Activated naive CD4-positive, alpha-beta T cell treated with Interleukin-2 at 50 U/mL for 16 hours (primary cell): ENCODE measurements at places on chromosomes 7 and 10.
A peak's percentile ranks its signal among the peaks of the same experiment; 100 is the strongest.

GRCh38 chr10:33704214-33704830 is 369.9 kb upstream of the NRP1 start:
- DNase-seq = no peak

- no peak for DNase-seq
Measured at GRCh38 chr7:139861803-139862202, 32.7 kb downstream of the TBXAS1 start.

GRCh38 chr10:128084991-128085390 is 41.2 kb downstream of the MKI67 start:
- no peak for DNase-seq

DNA sequence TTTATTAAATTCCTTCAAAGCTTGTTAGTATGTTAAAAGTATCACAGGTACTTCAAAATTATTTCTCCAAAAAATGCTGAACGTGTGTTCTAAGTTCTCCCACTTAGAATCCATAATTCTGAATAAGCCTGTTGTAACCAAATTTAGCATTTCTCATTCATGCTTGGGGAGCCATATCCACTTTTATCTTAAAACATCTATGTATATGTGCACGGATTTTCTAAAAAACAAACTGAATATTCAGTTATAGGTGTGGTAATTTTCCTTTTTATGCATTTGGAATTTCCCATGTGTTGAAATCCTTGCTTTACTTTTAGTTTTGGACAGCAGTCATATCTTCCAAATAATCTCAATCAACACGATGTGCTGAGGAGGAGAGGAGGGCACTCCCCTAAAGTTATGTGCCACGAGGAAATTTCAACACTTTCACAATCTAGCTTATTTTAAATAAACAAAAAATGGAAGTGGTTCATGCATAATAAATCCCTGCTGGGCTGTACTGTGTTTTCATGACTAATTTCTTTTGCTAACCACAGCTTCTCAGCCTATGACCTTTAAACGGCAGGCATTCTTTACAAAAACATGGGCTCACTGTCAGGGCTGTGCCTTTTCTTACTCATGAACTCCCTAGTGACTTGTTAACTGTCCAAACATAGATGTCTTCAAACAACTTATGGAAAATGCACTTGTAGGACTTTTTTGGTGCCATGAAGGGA is 380.3 kb upstream of the SEMA3C start:
- DNase-seq = no peak

- peak; percentile 91 for DNase-seq
Measured at GRCh38 chr7:101165075-101165957, at the start of gene VGF. TSS of gene VGF (minus strand) at chr7:101165569. CDS start at chr7:101164843, 726 bp downstream.

DNA sequence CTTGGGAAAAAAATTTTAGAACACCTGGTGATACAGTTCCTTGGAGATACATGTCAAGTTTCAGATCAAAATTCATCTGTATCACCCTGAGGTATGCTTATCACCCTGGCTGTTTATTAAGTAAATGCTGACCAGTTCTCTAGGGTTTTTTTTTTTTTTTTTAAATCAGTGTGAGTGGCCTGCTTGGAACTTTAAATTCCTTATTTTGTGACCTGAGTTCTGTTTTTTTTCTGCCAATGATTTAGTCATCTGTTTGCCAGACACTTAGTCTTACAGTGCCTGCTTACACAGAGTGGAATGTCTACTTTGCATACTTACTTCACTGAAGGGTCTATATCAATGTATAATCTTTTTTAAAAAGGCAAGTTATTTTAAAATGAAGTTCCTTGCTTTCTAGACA is 1.8 kb downstream of the TSPAN13 start:
- DNase-seq = no peak

GRCh38 chr10:46285966-46286620 is 704 bp upstream of the ANTXRL start:
- no peak for DNase-seq

DNA sequence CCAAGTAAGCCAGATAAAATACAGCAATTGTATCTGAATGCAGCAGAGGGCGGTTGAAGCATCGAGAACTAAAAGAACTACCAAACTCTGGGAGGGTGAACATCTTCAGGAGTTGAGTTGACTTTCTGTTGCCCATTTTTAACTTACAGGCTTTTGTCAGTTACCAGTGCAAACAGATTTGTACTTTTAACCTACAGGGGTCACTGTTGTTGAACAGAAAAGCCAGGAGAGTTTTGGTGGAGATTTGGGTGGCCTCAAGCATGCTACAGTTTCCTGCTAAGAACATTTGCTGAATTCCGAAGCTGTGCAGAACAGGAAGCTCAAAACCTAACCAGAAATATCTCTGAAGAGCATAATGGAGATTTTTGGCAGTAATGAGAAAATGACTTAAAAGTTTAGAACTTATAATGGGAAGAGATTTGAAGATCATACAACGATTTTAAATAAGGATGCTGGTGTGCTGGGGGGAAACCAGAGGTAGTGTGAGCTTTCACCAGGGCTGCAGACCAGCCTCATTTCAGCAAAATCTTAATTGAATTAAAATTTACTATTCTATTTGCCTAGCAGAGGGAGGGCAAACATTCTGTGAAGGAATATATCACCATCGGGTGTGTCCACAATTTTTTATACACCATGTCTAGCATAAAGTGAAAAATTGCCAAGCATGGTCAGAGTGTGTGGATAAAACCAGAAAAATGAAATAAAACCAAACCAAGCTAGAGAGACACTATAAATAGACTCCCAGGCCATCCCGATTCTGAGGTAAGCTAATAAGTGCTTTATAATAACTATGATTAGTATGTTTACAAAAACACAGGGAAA is 208.6 kb upstream of the CCDC6 start:
- DNase-seq = no peak

GRCh38 chr7:106779877-106780276 is 85.2 kb upstream of the PIK3CG start:
- DNase-seq = no peak

GRCh38 chr7:30681815-30682211 is 443 bp downstream of the CRHR2 start:
- DNase-seq = no peak

DNA sequence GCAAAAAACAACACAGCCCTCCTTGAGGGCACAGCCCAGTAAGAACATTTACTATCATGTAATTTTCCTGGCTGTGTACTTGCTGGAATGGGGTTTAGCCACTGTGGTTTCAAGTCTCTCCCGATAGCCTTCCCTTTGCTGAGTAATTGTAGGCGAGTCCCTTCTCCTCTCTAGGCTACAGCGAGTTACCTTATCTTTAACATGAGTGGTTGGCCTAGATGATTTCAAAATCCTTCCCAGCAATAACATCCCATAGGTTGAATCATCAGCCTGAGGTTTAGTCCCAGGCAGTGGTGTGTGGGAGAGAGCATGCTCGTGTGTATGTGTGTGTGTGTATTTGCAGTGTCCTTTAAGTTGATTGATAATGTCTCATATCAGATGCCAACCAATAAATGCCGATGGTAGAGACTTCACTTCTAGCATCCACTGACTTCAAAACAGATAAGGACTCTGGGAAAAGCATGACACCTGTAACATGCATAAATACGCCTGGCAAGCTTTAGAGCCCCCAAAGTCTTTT is 142.9 kb upstream of the ZMIZ1 start:
- DNase-seq = no peak

GRCh38 chr7:16270844-16271243 is 150.5 kb downstream of the CRPPA start:
- no peak for DNase-seq

- no peak for DNase-seq
Measured at GRCh38 chr10:59085054-59085453, 91.4 kb upstream of the PHYHIPL start.

DNA sequence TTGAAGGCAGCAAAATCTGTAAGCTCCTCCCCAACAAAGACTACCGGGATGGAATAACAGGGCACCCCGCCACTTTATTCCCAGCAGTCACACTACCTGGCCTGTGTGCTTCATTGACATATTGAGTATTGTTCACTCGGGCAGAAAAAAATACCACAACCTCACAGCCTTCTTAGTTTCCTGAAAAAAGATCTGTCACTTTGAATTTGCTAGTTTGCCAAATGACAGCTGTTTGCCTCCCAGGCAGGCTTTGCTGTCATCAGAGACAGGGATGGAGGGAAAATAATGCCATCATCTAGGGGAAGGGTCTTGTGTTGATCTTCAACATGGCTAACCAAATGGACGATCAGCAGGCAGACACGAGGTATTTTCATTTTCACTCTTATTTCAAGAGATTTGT is 26.9 kb downstream of the BMPER start:
- DNase-seq = no peak

DNA sequence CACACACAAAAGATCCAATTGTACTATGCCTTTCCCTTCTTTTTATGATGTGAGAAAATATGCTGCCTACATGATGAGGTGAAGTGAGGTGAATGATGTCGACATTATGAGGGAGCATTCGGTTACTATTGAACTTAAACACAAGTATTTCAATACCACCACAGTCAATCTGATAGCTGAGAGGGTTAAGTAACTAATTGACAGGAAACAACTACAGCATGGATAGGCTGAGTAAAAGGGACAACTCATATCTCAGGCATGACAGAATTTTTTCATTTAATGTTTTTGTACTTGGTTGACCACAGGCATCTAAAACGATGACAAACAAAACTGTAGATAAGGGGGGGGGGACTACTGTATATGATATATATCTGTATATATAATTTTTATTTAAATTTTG is 488.9 kb downstream of the SH2D4B start:
- no peak for DNase-seq

GRCh38 chr7:110801502-110801901 is 289.4 kb upstream of the LRRN3 start:
- no peak for DNase-seq

DNA sequence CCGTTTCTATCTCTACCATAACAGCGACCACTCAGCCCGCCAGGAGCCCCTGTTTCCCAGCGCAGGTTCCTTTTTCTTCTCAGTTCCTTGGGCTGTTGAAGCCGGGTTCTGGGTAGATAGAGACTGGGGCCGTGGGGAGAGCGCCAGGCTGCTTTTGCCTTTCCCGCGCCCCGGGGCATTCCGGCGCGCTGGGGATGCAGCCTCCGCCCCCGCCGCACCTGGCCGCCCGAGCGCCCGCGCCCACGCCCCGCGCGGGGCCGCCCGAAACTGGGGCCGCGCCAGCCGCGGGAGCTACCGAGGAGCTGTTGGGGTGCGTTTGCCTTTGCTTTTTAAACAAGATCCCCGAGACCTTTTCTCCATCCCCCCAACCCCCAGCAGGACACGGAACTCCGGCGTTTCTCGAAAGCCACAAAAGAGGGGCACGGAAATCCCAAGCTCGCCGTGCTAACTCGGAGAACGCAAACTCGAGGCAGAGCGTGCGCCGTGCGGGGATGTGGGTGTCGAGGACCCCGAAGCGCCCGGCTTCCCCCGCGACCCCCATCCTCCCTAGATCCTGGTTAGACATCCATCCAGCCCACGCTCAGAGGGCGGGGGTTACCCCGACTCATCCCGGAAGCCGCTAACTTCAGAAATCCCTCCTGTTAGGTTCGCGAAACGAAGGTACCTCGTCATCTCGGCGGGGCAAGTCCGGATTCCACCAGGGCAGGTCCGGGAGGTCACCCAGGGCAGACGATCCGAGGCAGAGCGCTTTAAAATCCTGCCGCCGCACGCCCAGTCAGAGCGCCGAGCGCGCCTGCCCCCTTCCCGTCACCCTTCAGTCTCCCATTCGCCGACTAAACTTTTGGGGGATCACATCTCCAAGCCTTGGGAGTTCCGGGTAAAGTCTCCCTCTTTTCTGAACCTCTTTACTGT is 1.0 kb downstream of the GRM8 start:
- peak; percentile 24 for DNase-seq

- no peak for DNase-seq
Measured at GRCh38 chr7:5528815-5529442, 105.3 kb upstream of the TNRC18 start.

DNA sequence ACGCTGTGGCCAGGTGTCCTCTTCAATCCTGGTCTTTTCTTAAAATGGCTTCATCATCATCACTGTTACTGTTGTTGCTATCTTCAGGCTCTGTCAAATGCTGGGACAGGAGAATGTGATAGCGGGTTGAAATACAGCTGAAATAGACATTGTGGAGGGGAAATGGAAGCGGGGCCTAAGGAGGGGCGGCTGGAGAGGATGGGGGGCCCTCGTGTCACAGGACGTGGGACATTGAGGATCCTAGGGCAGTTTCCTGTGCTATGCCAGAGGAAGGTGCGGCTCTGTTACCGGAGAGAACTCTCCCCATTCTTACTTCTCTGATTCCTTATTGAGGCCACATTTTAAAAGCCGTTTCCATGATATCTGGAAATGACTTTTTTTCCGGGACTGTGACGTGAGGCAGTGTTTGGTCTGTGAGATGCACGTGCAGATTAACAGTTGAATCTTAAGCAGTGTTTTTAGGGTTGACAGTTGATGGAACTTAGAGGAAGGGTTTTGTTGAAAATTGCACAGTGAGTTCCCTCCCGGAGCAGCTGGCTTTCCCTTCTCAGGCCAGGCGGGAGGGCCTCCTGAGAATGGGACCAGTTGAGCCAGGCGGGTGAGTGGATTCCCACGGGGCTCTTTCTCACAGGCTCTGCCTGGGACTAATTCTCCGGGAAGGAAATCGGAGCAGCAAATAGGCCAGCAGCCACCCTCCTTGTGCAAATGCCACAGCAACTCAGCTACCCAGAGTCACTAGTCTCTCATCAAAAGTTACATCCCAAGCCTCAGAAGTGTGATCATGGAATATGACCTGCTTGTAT is 125.2 kb downstream of the TACC2 start:
- DNase-seq = no peak

GRCh38 chr7:47582764-47583738 is 1.1 kb upstream of the TNS3 start:
- DNase-seq = no peak

DNA sequence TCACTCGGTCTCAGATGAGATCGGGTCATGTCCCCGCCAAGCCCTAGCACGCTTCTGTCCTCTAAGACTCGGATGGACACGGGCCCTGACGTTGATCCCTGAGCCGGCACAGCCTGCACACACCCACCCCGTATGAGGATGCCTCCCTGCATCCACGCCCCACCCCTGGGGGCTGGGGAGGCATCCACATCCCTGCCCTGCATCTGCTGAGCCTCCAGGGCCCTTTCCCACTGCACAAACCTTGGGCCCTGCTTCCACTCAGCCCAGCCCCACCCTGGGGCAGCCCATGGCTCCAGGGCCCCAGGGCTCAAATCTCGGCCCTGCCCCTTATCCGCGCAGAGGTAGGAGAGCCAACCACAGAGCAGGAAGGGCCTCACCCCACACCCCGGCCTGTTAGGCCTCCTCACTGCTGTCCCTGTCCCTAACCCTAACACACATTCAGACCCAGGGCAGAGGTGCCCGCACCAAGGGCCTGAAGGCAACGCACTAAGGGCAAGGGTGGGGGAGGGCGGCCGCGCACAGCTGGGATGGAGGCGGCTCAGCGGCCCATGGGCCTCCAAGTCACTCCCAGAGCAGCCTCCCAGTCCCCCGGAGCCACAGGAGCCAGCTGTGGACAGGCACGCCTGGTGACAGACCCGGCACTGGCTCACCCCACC is 9.5 kb upstream of the MICALL2 start:
- no peak for DNase-seq

DNA sequence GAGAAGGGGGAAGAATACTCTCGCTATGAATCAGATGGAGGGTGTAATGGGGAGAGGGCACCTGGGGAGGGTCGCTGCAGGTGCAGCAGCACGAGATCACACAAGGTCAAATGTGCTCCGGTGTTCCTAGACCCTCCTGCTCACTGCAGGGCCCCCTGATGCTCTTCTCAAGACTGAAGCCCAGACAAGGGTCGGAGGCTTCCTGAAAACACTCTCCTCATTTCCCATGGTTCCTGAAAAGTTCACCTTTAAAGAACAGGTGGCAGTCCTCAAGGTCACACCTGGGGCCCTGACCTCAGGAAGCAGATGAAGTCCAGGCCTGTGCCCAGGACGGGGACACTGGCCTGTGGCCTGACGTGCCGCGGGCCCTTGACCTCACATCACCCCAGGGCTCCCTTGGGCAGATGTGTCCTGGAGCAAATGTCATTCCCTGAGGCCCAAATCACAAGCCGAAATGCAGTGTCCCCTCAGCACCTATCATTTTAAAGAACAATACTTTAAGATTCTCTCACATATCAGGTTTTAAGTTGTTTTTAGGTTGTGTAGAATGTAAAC is 289.8 kb downstream of the GLRX3 start:
- no peak for DNase-seq
